ENCODE measurements at places on chromosomes 1 and 21. TPM values are rescaled to one million over a fixed set of nuclear protein-coding genes. Genes with fewer than 3 reads are reported as not detected.
A peak's percentile ranks its signal among the peaks of the same experiment; 100 is the strongest.

DNA sequence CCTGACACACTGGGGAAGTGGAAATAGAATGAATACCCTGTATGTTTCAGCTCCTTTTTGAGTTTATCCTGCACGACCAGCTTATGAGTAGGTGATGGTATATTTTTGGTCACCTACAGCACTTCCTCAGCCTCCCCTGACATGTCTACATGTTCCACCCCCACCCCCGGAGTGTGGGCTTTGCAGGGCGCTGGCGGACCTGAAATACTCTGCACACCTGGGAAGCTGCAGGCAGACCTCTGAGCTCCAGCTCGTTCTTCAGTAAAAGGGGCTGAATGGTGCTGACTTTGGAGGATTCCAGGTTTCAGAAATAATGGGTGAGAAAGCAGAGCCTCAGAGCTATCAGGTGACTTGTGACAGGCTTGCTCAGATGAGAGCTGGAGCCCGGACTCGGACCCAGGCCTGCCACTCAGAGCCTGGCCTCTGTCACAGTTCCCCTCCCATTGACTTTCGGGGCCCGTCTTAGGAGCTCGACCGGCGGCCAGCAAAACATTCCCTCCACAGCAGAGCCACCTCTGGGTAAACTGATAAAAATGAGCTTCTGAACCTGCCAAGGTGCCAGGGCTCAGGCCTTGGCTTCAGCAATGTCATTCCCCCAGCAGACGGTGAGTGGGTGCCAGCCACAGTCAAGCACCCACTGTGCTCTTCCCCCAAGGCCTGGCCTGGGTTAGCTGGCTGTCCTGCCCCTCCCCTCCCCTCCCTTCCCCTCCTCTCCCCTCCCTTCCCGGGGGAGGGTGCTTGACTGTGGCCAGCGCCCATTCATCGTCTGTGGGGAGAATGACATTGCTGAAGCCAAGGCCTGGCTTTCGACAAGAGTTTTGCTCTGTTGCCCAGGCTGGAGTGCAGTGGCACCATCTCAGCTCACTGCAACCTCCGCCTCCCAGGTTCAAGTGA is 30.1 kb downstream of the DOP1B start:
- DNase-seq, result no peak

GRCh38 chr1:44515416-44515815 is 110.4 kb downstream of the RNF220 start:
- peak; percentile 90 for DNase-seq

DNA sequence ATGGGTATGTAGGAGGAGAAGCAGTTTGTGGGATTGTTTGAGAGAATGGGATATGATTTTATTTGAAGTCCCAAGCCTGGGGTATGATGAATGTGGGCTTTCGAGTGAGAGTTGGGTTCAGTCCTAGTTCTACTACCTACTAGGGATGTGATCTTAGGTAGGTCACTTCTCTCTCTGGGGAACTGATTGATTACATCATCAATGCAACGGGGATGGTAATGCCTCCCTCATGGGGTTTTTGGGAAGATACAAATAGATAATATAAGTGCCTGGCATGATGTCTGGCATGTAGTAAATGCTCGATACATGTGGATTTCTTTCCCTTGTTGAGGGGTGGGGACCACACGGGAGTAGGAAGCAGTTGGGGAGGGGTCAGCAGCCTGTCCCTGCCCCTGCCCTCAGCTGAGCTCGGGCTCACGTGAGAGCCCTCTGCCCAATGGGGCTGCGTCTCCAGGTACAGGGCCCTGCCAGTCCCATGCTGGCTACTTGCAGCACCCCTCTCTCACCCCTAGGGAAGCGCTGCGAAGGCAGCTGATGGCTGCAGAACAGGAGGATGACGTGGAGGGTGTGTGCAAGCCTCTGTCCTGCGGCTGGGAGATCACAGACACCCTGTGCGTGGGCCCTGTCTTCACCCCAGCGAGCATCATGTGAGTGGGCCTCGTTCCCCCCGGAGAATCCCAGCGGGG is 38.7 kb downstream of the AZIN2 start:
- DNase-seq, result no peak

DNA sequence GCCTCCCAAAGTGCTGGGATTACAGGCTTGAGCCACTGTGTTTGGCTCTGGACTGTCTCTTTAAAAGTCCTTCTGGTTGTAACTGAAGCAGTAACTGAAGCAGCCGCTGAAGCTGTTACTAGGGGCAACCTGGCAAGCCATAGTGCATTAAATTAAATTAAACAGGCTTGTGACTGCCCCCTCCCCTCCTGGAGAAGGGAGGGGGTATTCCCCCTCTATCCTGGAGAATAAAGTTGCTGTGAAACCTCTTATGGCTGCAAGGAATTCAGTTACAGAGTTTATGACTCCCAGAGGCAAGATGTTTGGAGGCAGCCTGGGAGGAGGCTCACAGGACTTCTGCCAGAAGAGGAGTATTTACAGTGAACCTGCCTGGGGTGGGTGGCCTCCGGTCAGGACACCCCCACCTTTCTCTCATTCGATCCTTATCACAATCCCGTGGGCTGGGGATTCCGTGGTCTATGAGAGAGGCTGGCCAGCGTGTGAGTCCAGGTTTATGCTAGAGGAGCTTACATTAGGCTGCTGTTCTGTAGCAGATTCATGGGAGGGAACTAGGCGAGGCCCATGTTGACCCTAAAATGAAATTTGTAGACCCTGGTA is 8.3 kb downstream of the TTC22 start:
- no peak for DNase-seq

- no peak for DNase-seq
Observed at GRCh38 chr1:14871218-14871970, 272.9 kb downstream of the KAZN start.

DNA sequence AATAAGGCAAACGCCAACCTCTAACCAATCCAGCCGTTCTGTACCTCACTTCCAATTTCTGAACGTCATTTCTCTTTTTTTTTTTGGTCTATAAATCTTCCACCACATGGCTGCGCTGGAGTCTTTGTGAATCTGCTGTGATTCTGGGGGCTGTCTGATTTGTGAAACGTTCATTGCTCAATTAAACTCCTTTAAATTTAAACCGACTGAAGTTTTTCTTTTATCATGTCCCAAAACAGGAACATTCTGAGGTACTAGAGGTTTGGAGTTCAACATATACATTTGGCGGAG is 65.5 kb upstream of the BACH1 start:
- no peak for DNase-seq

GRCh38 chr1:64043976-64044375 is 159.4 kb upstream of the UBE2U start:
- no peak for DNase-seq

Gene CA6
- not detected for polyA plus RNA-seq

Gene ALX3
- not detected for polyA plus RNA-seq

Gene GPX7
- 4.1 TPM for polyA plus RNA-seq
